Activated CD4-positive, alpha-beta T cell treated with anti-CD3 and anti-CD28 coated beads, Interleukin-2, amount 50 U/mL, for 4 hours (primary cell): ENCODE measurements at places on chromosomes 13 and 19.
A peak's percentile ranks its signal among the peaks of the same experiment; 100 is the strongest.

DNA sequence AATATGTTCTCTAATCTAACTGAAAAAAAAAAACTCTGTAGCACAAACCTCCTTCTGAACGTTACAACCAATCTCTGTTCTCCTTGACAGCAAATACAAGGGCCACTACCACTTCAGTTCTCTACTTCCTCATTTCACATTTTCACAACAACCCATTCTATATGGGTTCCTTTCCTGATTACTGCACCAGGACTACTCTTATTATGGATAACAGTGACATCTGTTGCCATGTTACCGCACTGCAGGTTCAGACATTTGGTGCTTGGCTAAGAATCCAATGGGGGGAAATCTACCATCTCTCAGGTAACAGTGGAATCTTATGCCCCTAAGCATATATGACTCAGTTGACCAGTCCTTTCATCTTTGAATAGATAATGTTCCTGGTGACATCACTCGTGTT, 11.6 kb upstream of the FPR3 start:
- DNase-seq = no peak

DNA sequence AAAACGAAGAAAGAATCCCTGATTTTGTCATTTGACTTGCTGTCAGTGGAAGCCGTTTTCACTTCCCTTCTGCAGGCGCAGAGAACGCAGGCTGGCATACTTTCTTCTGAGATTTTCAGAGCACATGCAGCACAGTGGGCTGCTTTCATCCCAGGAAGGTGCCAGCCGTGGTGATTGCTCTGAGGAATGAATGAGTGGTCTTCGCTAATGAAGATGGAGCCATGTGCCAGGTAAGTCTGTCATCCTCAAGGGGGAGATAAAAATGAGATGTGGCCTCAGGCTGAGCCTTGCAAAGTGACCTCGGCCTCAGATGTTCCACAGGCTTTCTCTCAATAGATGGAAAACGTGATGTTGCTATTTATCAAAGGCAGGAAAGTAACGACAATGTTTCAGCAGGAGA, 94.6 kb upstream of the FARP1 start:
- DNase-seq = no peak

GRCh38 chr19:16824658-16825311, 4.4 kb upstream of the SIN3B start:
- no peak for DNase-seq

- DNase-seq = no peak
Observed at GRCh38 chr13:51041126-51041525, 69.9 kb downstream of the C13orf42 start.

DNA sequence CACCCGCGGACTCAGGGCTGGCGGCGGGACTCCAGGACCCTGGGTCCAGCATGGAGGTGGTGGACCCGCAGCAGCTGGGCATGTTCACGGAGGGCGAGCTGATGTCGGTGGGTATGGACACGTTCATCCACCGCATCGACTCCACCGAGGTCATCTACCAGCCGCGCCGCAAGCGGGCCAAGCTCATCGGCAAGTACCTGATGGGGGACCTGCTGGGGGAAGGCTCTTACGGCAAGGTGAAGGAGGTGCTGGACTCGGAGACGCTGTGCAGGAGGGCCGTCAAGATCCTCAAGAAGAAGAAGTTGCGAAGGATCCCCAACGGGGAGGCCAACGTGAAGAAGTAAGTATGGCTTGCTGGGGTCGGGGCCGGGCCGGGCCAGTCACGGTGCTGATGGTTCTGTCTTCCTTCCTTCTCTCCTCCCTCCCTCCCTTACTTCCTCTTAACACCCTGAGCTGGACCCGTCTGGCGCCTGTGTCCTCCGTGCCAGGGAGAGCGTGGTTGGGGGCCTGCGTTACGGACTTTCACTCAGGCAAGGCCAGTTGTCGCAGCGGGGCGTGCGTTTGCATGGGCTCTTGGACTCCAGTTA, 1.4 kb downstream of the STK11 start:
- DNase-seq = peak; percentile 7

DNA sequence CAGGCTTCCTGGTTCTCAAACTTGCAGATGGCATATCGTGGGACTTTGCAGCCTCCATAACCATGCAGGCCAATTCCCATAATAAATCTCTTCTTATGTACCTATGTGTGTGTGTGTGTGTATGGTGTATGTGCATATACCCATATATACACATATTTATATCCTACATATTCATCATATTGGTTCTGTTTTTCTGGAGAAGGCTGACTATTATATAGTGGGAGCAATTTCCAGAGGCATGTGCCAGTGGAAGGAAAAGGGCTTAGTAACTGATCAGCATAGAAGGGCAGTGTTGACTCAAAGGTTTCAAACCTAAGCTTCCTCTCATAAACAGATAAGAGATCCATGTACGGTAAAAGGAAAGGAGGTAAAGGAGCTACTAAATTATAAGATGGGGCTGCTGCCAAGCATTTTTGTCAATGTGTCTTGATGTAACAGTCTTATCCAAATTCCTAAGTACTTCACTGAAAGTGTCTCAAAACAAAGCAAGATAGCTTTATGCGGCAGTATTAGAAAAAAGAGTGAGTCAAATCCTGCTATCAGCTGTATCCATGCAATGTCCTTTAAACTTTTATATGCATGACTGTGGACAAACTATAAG, 432.1 kb downstream of the TBC1D4 start:
- no peak for DNase-seq

DNA sequence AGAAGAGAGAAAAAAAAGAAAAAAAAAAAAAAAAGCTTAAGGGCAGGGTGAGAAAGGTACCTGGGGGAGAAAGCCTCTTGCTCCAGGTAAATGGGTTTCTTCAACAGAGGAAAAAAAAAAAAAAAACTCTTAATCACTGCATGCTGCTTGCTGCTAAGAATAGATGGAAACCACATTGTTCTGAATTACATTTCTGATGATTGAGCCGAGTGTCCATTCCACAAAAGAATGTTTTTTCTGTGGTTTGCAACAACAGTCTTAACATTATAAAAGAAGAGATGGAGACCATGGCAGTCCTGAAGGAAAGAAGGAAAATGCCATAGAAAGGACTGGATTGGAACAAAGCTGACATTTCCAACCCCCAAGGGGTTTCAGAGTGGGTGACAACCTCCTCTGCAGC, 1312.7 kb downstream of the SLITRK1 start:
- DNase-seq = no peak

DNA sequence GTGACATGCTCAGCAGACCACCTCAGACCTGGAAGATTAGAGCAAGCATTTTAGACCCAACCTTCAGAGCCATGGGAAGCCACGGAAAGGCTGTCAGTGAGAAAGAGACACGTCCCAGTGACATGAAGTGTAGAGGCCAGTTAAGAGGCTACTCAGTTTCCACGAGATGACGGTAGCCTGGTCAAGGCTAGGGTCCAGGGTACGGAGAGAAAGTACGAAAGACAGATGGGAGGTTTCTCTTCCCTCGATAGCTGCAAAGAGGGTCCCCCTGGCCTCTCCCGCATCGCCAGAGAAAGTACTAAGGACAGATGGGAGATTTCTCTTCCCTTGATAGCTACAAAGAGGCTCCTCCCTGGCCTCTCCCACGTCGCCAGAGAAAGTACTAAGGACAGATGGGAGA, 8.6 kb downstream of the ZSCAN5A start:
- DNase-seq = no peak

GRCh38 chr13:20160306-20161274, at the start of gene GJA3:
Gene GJA3 (minus strand): TSS chr13:20161052. CDS start chr13:20143288, 17,764 bp downstream.
- peak; percentile 50 for DNase-seq

GRCh38 chr13:98487522-98487921, 89.4 kb downstream of the STK24 start:
- no peak for DNase-seq

GRCh38 chr19:18223860-18224524, 2.2 kb downstream of the PDE4C start:
- DNase-seq = no peak

- DNase-seq = no peak
Observed at GRCh38 chr19:35585848-35586247, at the start of gene PMIS2. Gene PMIS2 (plus strand): TSS chr19:35586173. CDS start chr19:35586260, 87 bp downstream.

DNA sequence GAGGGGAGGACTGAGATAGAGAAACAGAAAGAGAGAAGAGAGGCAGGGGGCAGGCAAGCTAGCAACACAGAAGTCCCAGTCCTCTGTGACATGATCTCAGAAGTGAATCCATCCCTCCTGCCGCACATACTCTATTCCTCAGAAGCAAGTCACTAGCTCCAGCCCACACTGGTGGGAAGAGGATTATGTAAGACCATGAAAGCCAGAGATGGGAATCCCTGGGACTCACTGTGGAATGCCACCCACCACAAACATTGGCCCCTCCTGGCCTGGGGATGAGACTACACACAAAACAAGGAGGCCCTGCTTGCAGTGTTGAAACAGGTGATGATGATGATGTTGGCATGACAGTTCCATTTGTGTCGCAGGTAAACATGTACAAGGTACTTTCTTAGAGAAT, 419.9 kb downstream of the IRS2 start:
- no peak for DNase-seq

DNA sequence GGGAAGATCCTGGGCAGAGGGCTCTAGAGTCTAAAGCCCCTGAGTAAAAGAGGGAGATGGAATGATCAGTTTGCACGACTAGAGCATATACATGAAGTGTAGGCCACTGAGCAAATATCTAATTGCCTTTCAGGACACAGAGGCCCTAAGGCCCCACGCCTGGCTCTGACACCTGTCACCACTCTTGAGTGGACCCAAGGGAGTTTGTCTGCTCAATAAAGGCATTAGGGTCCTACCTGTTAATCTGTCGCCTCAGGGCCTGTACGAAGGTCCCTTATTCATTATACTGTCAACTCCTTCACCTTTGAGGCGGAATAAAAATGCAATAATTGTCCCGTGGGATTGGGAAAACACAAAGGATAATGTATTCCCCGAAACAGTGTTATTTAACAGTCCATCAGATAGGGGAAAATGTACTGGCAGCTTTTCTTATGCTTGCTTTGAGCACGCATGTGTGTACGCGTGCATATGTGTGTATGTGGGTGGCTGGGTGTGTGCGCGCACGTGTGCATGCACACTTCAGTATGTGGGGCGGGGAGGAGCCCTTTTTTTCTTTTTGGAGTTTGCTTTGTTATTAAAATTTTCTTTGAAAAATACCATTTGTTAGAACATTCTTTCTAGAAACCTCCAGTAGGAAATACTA, 161.8 kb upstream of the SERP2 start:
- no peak for DNase-seq

DNA sequence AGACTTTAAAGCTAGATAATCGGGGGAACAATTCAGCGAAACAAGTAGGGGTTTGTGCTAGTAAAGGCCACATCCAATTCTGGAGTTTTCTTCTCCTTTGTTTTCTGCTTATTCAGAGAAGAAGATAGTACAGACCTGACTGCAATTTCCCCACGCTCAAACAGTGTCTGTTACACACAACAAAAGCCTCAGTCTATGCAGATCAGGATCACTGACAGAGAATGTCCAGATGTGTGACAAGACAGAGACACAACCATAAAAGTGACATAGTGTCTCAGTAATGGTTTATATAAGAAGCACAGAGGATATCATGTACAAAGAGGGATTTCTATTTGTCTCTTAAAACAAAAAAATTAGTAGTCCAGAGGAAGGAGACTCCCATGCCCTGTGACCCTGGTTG, 70.7 kb upstream of the GTF3A start:
- no peak for DNase-seq

GRCh38 chr13:57569986-57570385, 61.6 kb upstream of the PCDH17 start:
- DNase-seq = no peak

DNA sequence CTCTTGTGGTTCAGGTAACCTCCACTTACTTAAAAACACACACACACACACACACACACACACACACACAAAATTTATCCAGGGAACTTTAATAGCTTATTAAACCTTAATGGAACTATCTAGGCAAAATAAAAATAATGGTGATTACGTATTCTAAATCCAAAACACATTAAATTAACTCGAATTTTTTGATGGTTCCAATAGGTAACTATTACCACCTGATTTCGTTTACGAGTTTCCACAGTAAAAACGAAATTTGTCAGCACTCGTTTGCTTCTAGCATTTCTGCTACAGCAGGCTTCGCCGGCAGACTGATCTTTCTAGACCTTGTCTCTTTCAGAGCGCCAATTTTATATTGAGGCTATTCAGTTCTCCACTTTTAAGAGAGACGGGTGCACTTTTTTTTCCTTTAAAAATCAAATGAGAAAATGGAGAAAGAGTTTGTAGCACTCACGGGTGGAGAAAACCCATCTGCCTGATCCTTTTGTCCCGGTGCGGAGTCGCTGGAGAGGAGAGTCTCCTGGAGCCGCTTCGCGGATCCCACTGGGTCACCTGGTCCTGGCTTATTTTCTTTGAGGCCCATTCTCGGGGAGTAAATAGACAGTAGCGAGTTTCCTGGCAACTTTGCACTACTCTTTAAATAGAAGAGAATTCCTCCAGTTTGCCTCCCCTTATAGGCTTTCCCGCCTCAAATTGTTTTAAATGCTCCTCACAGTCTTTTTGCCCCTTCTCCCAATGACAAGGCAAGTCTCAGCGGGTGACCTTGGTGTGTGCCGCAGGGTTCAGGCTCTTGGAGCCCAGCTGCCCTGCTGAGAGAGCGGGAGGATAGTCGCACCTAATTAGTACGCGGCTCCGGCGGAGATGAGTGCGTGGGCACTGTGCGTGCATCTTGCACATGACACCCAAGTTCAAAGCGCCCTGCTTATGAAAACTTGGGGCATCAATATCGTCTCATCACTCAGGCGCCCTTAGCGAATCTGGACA, 117.0 kb downstream of the KCNRG start:
- peak; percentile 33 for DNase-seq

- no peak for DNase-seq
Observed at GRCh38 chr13:95793018-95793555, 116.1 kb downstream of the DNAJC3 start.

DNA sequence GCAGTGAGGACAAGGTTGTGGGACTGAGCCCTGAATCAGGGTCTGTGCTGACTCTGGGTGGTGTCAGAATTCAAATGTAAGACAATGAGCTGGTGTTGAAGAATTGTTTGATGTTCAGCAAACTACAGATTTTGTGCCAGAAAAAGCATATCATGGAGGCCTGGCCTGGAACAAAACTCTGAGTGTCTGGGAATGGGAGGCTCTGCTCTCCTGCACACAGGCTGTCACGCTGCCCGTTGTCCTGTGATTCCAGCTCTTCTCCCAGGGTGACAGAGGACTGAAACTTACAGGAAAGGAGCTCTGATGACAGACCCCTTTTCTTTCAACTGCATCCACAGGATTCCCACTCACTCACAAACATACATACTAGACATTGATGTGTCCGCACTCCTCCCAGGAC, 120.1 kb downstream of the ZNF486 start:
- no peak for DNase-seq

GRCh38 chr13:99737481-99738245, 233.9 kb downstream of the ZIC5 start:
- DNase-seq = no peak

DNA sequence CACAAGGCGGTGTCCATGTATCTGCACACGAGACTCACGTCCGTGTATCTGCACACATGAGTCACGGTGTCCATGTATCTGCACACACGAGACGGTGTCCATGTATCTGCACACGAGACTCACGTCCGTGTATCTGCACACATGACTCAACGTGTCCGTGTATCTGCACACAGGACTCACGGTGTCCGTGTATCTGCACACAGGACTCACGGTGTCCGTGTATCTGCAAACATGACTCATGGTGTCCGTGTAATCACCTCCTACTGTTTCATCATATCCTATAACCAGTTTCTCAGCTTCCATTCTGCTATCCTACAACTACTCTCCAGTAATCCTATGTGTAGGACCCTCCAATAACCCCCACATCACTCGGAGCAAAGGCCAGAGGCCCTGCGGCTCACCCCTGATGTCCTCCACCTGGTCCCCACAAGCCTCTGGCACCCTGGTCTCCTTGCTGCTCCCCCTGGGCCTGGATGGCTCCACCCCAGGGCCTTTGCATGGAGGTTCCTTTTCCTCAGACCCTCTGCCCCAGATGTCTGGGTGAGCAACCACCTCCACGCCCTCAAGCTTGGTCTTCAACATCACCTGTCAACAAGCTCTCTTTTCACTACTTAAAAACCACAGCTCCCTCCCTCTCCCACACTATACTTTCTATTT, 2.5 kb upstream of the TMEM255B start:
- no peak for DNase-seq
